ENCODE measurements at places on chromosomes 7 and 10. TPM values are rescaled to one million over a fixed set of nuclear protein-coding genes. Genes with fewer than 3 reads are reported as not detected.

DNA sequence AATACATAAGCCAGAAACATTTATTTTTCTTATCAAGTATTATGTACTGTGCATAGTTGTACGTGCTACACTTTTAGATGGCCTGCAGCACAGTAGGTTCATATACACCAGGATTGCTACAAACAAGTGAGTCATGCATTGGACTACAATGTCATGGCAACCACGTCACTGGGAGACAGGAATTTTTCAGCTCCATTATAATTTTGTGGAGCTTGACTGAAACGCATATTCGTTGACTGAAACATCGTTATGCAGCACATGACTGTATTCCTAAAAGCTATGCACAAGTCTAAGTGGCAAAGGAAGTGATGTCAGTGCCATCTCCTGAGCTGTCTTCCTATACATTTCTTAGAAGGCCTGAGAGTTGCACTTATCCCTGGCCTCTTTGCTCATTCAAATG, 871.8 kb downstream of the IPMK start:
- H3K36me3 ChIP-seq: no peaks in the 10 kb centered on the region
- H3K27ac ChIP-seq: no peak overlapping the region
- H3K27me3 ChIP-seq: no peaks in the 10 kb centered on the region
- no peak for DNase-seq

GRCh38 chr10:89163265-89163995, 43.7 kb downstream of the CH25H start:
- H3K27me3 ChIP-seq: no peaks in the 10 kb centered on the region
- DNase-seq: no peak
- H3K4me1 ChIP-seq: no peaks in the 10 kb centered on the region
- no peaks in the 10 kb centered on the region for H3K36me3 ChIP-seq
- H3K4me3 ChIP-seq: no peak overlapping the region

GRCh38 chr7:158549616-158550393, 37.8 kb downstream of the PTPRN2 start:
- no peaks in the 10 kb centered on the region for H3K27me3 ChIP-seq
- no peaks in the 10 kb centered on the region for H3K36me3 ChIP-seq
- H3K27ac ChIP-seq: no peak overlapping the region

- H3K27ac ChIP-seq: no peak overlapping the region
- no peak overlapping the region for H3K4me3 ChIP-seq
- no peaks in the 10 kb centered on the region for H3K27me3 ChIP-seq
- peak; percentile 23 for DNase-seq
- no peaks in the 10 kb centered on the region for H3K36me3 ChIP-seq
Measured at GRCh38 chr7:1843921-1844335, 173.9 kb downstream of the ELFN1 start.

- H3K36me3 ChIP-seq: no peaks in the 10 kb centered on the region
- no peak overlapping the region for H3K4me3 ChIP-seq
- no peaks in the 10 kb centered on the region for H3K4me1 ChIP-seq
- no peak for DNase-seq
- H3K27ac ChIP-seq: no peak overlapping the region
- no peaks in the 10 kb centered on the region for H3K27me3 ChIP-seq
Measured at GRCh38 chr7:71718563-71718962, 586.6 kb downstream of the GALNT17 start.

GRCh38 chr10:71176661-71177060, 35.7 kb upstream of the UNC5B start:
- no peak overlapping the region for H3K4me3 ChIP-seq
- DNase-seq: no peak
- no peaks in the 10 kb centered on the region for H3K36me3 ChIP-seq
- H3K27me3 ChIP-seq: no peaks in the 10 kb centered on the region

GRCh38 chr10:44864637-44865288, 46.4 kb upstream of the TMEM72 start:
- no peaks in the 10 kb centered on the region for H3K27me3 ChIP-seq
- H3K36me3 ChIP-seq: no peaks in the 10 kb centered on the region
- H3K4me3 ChIP-seq: peak overlapping the region; percentile 37
- H3K27ac ChIP-seq: no peak overlapping the region
- peaks cover 3% of the 10 kb centered on the region for H3K4me1 ChIP-seq

Gene KIF11
- total RNA-seq: 0.23 TPM

- H3K27me3 ChIP-seq: no peaks in the 10 kb centered on the region
- no peaks in the 10 kb centered on the region for H3K4me1 ChIP-seq
- H3K36me3 ChIP-seq: no peaks in the 10 kb centered on the region
- DNase-seq: no peak
- H3K4me3 ChIP-seq: no peak overlapping the region
Measured at GRCh38 chr7:137097111-137097510, 228.7 kb downstream of the CHRM2 start.

- no peak overlapping the region for H3K4me3 ChIP-seq
- H3K27me3 ChIP-seq: no peaks in the 10 kb centered on the region
- H3K36me3 ChIP-seq: no peaks in the 10 kb centered on the region
Measured at GRCh38 chr10:48879451-48879850, 60.2 kb downstream of the LRRC18 start.

DNA sequence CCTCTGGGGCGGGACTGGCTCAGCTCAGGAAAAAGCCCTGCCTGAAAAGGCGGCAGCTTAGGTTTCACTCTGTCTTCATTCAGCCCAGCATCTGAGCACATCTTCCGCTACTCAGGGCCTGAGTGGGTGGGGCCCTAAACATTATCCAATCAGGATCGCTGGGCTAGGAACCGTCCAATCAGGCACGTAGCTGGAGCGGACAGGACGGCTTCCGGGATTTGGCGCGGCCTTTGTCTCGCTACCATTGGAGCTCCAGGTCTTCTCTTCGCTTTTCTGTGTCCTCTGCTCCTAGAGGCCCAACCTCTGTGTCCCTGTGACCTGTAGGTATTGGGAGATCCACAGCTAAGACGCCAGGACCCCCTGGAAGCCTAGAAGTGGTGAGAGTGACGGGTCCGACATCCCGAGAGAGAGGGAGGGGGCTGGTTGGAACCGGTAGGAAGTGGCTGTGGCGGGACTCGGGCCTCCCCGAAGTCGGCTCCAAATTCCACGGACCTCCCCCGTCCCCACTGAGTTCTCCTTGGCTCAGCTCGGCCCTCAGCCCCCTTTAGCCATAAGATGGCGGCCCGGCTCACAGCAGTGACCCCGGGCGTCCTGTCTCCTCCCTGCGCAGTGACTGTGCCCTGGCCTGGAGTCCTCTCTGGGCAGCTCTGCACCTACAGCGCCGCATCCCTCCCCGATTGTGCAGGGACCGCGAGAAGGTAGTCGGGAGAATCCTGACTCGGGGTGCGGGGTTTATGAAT, 99.1 kb downstream of the ZNF680 start:
- no peaks in the 10 kb centered on the region for H3K36me3 ChIP-seq
- no peaks in the 10 kb centered on the region for H3K27me3 ChIP-seq
- H3K4me1 ChIP-seq: no peaks in the 10 kb centered on the region
- DNase-seq: peak; percentile 63
- peak overlapping the region; percentile 25 for H3K4me3 ChIP-seq
